ENCODE measurements at places on chromosomes 6 and 20.
A peak's percentile ranks its signal among the peaks of the same experiment; 100 is the strongest.

GRCh38 chr20:36064658-36065426, 89.7 kb upstream of the EPB41L1 start:
- peak; percentile 81 for DNase-seq

GRCh38 chr6:40394381-40394780, 192.8 kb downstream of the LRFN2 start:
- no peak for DNase-seq

- DNase-seq, result no peak
Measured at GRCh38 chr6:111068109-111068865, 19.0 kb upstream of the SLC16A10 start.

DNA sequence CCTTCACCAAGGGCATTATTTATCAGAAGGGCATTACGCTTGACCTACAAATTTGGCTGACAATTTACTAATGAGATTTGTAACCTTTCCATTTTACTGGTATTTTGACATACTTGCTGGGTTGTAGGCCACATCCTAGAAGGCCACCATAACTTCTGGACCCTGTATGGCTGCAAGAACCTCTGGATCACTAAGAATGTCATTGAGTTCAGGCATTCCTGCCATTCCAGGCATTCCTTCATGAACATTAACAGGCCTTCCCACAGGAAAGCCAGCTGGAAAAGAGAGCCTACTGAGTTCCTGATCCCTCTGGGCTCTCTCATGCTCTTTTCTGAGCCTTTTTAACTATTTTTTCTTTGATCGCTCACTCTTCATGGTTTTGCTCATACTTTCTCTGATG, 28.4 kb upstream of the SLC35A1 start:
- peak; percentile 9 for DNase-seq

DNA sequence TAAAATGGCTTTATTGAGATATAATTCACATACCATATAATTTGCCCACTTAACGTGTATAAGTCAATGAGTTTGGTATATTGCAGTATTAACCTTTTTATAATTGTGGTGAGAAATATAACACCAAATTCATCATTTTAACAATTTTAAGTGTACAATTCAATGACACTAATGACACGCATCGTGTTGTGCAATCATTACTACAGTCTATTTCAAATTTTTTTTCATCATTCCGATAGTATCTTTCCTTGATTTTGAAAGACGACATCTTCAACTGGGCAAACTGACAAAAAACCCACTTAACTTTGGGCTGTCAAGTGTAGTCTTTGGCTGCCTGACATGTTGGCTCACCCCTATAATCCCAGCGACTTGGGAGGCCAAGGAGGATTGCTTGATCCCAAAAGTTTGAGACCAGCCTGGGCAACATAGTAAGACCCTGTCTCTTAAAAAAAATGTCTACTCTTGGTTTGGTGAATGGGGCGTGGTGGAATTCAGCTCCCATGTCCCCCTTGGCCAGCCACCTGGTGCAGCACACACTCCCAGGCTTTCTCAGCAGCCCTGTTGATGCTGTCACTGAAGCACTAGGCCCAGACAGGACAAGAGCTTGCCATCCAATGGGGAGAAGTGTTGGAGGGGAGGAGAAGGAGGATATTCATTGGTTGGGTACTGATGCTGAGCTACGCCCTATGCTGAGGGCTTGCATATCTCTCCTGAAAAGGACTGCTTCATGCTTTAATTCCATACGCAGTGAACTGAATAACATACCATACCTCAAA, 150.5 kb downstream of the CD83 start:
- DNase-seq, result no peak

GRCh38 chr6:387293-387741, 4.2 kb upstream of the IRF4 start:
- DNase-seq, result no peak

DNA sequence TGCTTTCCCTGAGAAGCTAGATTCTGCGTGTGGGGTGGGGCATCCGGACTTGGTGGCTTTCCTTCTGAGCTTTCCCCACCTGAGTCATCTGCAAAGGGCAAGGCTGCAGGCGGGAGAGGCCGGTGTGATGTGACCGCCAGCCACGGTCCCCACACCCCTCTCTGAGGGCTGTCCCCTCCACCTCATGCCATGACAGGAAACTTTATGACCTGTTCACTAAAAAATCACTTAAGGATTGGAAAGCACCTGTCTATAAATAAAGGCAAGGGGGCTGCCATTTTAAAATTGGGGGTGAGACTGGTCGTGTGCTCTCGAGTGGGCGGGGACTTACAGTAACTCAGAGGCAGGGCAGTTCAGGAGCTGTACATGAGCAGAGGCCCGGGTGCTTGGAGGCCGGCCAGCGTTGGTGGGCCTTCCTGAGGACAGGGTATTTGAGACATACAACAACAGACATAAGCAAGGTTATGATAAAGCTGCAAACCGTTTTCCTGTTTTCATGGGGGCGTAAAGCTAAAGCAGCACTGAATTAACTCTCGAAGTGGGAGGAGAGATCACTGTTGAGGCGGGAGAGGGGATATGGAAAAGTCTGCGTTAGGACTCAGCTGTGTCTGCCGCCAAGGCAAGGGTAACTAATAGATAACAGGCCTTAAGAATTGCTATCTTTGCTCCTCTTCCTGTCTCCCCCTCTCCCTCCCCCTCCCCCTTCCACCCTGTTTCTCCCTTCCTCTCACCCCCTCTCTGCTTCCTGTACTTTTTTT, 16.1 kb upstream of the SERPINB1 start:
- DNase-seq, result peak; percentile 92

- peak; percentile 34 for DNase-seq
Measured at GRCh38 chr6:88890860-88891845, 72.3 kb downstream of the RNGTT start.

DNA sequence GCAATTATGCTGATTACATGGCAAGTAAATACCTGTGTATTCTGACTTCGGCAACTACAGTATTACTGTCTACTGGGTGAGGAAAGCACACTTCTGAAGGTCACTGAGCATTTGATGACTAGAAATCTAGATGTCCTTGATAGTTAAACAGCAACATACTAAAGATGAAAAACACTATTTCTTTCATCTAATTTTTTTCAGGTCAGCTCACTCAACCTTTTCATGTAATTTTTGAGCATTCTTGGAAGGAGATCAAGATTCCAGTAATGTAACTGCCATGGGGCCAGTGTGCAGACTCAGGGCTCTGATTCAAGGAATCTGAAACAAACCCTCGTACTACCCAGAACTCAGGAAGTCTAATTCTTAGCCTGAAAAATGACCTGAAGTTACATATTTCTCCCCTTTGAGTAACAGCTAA, 222.6 kb upstream of the TAB2 start:
- DNase-seq, result peak; percentile 68

- no peak for DNase-seq
Measured at GRCh38 chr6:151962246-151962846, 154.9 kb downstream of the ESR1 start.

- no peak for DNase-seq
Measured at GRCh38 chr6:20724443-20725190, 190.4 kb downstream of the CDKAL1 start.

- no peak for DNase-seq
Measured at GRCh38 chr6:37429352-37429750, 3.7 kb upstream of the CMTR1 start.

- no peak for DNase-seq
Measured at GRCh38 chr6:118504611-118505010, 43.5 kb upstream of the PLN start.

DNA sequence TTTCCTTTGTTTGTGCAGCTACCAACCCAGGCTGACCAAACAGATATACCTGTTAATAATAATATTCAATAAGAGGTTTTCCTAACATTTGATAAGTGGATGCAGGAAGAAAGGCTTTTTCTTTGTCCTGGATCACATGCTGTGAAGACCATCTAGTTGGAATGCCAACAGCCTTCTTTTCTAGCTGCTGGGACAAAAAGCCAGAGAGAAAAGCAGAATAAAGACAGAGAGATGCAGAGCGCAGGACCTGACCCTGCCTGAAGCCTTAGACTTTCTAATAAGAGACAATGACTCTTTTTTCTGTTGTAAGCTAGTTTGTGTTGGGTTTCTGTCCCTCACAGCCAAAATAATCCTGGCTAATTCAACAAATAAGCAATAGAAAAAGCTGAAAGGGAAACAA, 308.2 kb downstream of the PHF3 start:
- DNase-seq, result no peak

GRCh38 chr20:6829510-6830116, 62.1 kb downstream of the BMP2 start:
- DNase-seq, result no peak

- DNase-seq, result no peak
Measured at GRCh38 chr20:46394872-46395760, 11.3 kb downstream of the ELMO2 start.

DNA sequence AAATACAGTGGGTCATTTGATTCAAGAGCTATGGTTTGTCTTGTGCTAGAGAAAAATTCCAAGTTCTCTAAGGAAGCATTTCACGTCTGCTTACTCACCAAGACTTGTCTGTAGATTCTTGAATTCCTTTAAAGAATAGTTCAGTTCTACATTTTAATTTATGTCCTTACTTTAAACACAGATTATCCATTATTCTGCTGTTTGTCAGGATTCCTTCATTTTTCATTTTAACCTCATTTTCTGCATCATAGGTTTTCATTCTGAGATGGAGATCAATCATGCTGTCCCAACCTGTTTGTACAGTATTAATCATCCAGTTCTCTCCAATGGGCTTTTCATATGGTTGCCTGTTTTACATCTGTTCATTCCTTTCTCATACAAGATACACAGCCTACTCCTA, 24.5 kb upstream of the POPDC3 start:
- DNase-seq, result peak; percentile 81

GRCh38 chr6:15255481-15255880, 9.6 kb downstream of the JARID2 start:
- no peak for DNase-seq

DNA sequence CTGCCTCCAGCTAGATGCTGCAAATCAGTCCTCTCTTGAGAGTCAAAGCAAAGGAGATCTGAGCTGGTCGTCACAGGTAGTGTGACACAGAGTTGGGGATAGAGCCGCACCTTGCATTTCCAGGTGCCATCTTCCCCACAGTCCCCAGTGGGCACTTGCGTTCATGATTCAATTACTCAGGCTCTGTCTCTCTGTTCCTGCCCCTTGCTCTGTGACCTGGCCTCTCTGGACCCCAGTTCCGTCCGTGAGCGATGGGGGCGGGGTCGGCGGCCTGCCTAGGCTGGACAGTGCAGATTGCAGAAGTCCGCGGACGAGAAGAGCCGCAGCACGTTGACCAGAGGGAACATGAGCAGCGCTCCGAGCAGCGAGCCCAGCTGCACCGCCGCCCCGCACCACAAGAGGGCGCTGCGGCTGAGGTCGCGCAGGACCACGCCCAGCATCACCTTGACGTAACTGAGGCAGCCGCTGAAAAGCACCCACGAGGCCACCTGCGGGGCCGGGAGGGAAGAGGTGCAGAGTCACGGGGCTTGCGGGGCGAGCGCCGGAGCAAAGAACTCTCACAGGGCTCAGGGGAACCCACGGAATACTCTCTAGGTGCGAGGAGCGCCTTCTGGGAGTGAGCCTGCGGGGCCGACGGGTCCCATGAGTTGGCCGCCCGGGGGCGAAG, 7.4 kb downstream of the SLC52A3 start:
- peak; percentile 10 for DNase-seq

DNA sequence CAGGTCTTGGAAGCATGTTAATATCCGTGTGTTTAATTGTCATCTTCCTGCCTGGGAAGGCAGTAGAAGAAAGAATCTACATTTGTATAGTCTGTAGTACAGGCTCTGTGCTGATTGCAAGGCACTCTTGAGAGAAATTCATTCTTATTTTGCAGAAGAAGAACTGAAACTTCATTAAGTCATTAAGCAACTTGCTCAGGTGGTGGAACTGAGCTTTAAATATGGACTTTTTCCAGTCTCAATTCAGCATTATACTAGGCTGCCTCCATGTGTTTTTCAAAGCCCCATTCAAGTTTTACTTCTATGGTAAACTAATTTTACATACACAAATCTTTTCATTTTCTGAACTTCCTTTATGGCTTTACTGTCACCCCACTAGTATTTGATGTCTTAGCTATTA, 18.7 kb downstream of the ZNF451 start:
- DNase-seq, result no peak

DNA sequence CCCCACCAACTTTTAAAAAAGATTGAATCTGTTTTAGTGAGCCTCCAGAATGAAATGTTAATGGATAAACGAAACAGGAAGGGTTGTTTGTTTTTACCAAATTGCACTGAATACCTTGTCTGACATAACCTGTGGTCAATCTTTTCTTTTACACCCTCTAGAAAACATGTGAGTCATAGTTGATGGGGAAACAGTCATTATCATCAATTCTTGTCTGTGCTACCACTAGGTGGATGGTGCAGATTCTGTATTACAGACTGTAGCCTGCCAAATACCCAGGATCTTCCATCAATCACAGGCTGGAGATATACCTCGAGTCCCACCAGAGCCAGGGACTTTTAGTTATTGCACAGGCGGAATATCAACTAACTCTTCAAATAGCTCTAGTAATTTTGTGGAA, 29.5 kb upstream of the PKIB start:
- no peak for DNase-seq

DNA sequence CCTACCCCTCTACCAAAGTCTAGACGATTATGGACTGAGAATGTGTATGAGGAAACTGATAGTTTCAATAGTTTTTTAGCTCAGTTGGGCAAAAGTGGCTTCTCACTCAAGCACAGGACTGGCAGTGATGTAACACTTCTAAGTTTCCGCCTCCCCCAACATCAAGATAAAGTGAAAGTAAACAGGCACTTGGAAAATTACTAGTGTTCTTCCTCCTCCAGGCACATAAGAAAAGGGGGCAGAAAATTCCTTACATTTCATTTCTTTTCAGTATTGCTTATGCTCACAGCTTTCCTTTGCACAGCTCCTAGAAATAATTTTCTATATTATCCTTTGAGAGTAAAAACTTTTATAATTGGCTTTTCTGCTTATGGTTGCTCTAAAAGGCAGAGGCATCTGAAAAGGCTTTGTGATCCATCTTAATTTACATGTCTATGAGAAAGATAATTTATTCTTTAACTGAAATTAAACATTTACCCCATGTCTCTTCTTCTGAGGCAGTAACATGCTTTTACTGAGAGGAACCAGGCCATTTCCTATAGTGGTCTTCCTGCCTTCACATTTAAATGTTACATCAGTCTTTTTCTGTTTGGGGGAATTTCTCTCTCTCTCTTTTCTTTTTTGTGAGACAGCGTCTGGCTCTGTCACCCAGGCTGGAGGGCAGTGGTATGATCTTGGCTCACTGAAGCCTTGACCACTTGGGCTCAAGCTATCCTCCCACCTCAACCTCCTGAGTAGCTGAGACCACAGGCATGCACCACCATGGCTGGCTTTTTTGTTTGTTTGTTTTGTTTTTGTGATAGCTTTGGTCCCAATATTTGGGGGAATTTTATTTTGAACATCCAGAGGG, 65.0 kb upstream of the EEF1A1 start:
- DNase-seq, result peak; percentile 82
